Activated T-cell treated with anti-CD3 and anti-CD28 coated beads, Interleukin-2, amount 50 U/mL, for 24 hours (primary cell): ENCODE measurements at places on chromosomes 16 and 17.
A peak's percentile ranks its signal among the peaks of the same experiment; 100 is the strongest.

- DNase-seq, result no peak
Observed at GRCh38 chr16:71442051-71442440, at the start of gene TLE7. TLE7 (minus strand) TSS chr16:71442054; CDS start chr16:71433324, 8,730 bp downstream.

DNA sequence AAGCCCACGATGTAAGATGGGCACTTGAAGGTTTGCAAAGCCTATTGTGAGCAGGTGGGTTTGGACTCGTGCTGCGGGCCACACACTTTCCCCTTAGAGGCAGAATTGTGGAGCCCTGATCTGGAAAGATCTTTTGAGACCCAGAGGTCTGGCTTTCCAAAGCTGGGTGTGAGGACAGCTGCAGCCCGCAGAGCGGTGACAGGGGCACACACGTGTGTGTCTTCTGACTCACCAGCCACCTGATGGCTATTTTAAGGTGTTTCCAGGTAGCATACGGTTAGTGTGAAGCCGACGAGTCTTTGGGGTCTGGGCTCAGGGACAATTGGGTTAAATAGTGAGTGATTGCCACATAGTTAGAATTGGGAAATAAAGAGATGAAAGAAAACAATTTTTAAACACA is 108.9 kb upstream of the GSE1 start:
- no peak for DNase-seq

- no peak for DNase-seq
Observed at GRCh38 chr17:2898255-2898926, 102.2 kb downstream of the RAP1GAP2 start.

GRCh38 chr16:81181013-81181720 is 57.3 kb upstream of the BCO1 start:
- no peak for DNase-seq

DNA sequence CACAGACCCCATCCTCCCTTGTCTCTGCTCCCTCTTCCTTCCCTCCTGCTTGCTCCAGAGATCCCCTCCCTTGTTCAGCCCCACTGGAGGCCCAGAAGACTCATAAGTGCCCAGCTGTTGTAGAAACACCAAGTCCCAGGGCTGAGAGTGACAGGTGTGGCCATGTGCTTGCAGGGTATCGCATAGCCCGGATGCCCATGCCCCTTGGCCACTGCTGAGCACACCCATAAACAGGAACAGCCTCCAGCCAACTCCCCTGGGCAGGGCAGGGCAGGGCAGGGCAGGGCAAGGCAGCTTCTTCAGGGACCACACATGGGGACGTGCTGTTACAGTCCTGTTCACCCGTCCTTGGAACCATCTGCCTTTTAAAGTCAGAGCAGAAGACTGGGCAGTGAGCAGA is 2.0 kb downstream of the CACNG1 start:
- no peak for DNase-seq

- peak; percentile 52 for DNase-seq
Observed at GRCh38 chr16:54931120-54932014, 702 bp downstream of the IRX5 start.

DNA sequence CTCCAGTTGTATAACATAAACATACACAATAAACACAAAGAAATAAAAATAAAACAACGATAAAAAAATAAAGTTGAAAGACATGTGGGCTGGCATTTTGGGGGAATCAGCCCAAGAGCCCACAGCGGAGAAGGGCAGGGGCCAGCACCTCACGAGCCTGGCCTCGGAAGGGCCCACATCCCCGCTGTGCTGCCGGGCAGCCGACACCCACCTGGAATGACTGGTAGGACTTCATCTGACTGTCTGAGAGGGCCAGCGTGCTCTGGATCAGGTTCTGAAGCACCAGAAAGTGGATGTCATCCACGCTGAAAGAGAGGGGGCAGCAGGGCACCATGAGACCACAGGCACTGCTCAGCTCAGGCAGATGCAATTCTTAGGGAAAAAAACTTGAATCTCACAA is 73.5 kb downstream of the GTF3C1 start:
- DNase-seq, result no peak

DNA sequence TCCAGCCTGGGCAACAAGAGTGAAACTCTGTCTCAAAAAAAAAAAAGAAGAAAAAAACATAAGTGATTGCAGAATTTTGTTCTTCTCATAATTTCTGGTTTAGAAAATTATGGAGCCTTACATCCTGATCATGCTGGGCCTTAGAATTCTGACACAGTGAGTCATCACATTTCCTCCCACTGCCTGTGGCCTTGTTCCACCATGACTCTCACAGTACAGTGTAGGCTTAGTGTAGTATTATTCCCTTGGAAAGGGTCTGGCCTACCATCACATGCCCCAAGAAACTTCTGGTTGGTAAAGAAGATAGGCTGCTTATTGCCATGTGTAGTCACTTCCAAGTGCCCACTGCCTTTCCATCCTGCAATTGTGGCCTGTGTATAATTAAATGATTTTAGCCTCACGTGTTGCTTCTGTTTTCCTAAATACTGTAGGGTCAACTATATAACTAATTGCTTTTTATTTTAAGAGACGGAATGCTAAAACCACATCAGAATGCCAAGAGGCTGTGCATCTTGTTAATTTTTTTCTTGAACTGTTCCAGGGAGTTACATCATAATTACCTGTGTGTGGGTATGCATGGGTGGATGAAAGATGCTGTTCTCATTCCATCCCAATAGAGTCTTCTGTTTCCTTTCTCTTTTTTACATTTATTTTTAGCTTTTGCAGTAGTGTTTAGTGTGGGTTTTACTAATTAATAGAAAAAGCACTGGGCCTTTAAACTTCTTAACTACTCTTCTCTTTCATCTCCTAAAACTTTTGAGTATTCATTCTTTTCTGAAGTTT is 25.9 kb downstream of the OGFOD1 start:
- no peak for DNase-seq

GRCh38 chr17:40547785-40548478 is 17.3 kb downstream of the CCR7 start:
- no peak for DNase-seq

DNA sequence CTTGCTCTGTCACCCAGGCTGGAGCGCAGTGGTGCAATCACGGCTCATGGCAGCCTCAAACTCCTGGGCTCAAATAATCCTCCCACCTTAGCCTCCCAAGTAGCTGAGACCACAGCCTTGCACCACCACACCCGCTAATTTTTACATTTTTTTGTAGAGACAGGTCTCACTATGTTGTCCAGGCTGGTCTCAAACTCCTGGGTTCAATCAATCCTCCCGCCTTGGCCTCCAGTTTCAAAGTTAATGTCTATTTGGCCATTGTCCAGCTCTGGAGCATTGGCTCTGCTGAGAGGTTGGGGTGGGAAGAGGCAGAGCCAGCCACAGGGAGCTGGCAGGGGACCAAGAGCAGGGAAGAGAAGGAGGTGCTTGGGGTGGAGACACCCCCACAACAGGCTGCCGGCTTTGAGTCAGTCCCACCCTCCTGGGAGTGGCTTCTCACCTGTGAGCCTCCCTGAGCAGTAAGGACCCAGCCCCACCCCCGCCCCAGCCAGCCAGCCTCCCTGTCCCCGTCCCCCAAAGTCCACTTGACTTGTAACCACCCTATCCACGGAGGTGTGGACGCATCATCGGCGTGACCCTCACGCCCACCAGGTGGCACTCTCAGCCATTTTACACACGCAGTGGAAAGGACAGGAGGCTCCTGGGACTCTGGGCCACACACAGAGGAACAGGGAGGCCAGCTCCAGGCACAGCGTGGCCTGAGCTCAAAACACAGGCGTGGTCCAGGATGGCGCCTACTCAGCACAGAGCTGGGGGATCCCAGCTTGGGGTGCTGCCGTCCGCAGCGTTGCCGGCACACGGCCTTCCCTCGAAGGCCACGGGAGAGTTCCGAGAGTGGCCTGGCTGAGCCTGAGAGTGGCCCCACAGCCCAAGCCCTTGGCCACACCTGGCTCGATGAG is 22.8 kb upstream of the PVALEF start:
- peak; percentile 73 for DNase-seq

- DNase-seq, result no peak
Observed at GRCh38 chr16:68629351-68629910, 15.7 kb upstream of the CDH3 start.

DNA sequence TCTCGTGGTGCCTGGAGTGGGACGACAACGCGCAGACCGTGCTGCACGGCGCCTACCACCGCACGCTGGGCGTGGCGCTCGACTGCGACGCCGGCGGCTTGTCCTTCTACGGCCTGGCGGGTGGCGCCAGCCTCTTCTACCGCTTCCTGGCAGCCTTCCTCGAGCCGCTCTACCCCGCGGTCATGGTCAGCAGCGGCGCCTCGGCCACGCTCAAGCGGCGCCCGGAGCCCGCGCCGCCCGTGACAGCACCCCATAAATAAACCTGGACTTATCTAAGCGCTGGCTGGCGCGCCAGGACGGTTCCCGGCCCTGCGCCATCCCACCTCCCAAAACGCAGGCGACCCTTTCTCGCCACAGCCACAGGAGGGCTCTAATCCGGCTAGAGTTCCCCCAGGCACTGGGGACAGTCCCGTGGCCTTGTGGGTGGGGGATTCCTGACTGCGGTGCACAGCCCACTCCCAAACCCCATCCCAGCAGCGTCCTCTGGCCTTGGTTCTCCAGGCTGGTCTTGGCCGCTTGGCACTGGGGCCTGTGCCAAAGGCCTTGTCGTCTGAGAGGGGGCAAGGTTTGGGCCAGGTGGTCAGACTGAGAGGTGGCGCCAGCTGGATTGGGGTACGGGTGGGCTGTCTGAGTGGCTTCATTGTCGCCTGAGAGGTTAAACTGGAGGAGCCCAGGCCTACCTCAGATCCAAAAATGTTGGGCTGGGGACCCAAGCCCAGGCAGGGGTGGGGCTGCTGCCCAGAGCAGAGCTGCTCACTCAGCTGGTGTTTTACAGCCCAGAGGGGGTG is 10.1 kb upstream of the SLC16A5 start:
- DNase-seq, result peak; percentile 76

- no peak for DNase-seq
Observed at GRCh38 chr17:41642252-41643156, 18.1 kb upstream of the KRT17 start.

GRCh38 chr16:2420035-2420434 is 9.2 kb upstream of the CCNF start:
- DNase-seq, result no peak

- no peak for DNase-seq
Observed at GRCh38 chr17:13051915-13052314, 34.1 kb upstream of the ELAC2 start.

GRCh38 chr16:83970430-83970815 is 2.4 kb downstream of the NECAB2 start:
- no peak for DNase-seq

GRCh38 chr17:38443356-38444031 is 15.2 kb downstream of the ARHGAP23 start:
- DNase-seq, result no peak

GRCh38 chr17:79355165-79355564 is 255.7 kb downstream of the RBFOX3 start:
- no peak for DNase-seq

- no peak for DNase-seq
Observed at GRCh38 chr17:31493656-31494155, 102.2 kb downstream of the RAB11FIP4 start.

DNA sequence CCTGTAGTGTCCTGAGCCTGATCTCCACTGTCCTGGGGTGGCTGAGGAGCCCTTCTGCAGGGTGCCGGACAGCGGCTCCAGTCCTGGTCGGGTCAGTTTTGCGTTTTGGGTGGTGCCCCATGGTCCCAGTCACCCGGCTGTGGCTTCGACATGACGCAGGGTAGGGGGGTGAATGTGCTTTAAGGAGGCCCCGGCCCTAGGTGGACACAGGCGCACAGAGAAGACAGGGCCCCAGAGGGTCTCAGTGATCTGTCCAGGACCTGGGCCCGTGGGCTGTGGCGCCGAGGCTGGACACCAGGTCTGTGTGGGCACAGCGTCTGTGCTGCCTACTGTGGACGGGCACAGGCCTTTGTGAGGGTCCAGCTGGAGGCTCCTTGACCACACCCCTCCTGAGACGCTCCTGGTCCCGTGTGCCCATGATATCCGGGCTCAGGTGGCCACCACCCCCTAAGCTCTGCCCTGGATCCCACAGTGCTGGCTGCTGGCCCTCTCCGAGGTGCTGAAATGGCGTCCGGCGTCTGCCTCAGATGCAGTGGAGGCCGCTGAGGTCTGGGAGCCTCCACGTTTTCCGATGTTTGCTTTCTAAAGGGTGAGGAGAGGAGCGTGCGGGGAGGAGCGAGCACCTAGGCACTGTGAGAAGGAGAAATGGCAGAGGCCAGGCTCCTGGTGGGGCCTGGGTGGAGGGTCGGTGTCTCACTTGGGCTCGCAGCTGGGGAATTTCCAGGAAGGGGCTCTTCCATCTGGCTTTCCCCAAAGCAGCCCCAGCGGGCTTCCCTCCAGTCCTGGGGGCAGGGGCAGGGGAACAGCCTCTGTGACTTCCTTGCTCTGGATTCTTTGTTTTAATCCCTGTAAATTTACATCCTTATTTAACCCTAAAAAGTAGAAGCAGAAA is 56.1 kb upstream of the ACSF3 start:
- DNase-seq, result no peak

- no peak for DNase-seq
Observed at GRCh38 chr17:45296003-45296832, 20.6 kb downstream of the MAP3K14 start.

DNA sequence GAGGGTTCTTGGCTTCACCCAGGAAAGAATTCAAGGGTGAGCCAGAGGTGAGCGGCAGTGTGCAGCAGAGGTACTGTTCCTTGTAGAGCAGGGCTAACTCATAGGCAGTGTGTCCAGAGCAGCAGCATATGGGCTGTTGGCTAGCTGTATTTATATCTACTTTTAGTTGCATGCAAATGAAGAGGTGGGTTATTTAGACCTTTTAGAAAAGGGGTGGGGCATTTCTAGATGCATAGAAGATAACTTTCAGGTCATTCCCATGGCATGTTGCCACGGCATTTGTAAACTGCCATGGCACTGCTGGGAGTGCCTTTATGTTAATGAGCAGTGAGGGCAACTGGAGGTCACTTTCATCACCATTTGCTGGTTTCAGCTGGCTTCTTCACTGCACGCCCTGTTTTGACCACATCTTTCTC is 141.0 kb downstream of the STX8 start:
- DNase-seq, result no peak

GRCh38 chr17:16374146-16374938 is 6.5 kb upstream of the UBB start:
- DNase-seq, result no peak

DNA sequence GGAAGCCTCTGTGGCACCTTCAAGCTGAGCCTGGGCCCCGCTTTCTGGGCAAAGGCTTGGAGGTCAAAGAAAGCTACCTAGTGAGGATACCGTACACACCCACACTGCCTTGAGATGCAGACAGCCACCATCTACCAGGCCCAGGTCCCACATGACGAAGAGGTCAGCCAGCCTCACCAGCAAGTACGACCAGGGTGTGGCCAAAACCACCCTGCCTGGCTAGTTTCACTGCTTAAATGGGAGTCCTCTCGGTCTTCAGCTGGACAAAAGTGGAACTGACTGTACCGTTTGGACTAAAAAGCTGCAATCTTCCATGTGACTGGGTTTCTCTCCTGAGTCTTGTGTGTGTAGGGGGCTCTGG is 21.6 kb downstream of the VASN start:
- no peak for DNase-seq

- no peak for DNase-seq
Observed at GRCh38 chr17:44200478-44201155, 933 bp upstream of the ATXN7L3 start.
